ENCODE measurements at places on chromosomes 5 and 9.

- no peak for DNase-seq
Measured at GRCh38 chr5:143561219-143561618, 157.7 kb upstream of the NR3C1 start.

GRCh38 chr5:126847826-126848251, 70.9 kb downstream of the LMNB1 start:
- DNase-seq, result no peak

- no peak for DNase-seq
Measured at GRCh38 chr9:121671612-121672155, 20.2 kb downstream of the DAB2IP start.

DNA sequence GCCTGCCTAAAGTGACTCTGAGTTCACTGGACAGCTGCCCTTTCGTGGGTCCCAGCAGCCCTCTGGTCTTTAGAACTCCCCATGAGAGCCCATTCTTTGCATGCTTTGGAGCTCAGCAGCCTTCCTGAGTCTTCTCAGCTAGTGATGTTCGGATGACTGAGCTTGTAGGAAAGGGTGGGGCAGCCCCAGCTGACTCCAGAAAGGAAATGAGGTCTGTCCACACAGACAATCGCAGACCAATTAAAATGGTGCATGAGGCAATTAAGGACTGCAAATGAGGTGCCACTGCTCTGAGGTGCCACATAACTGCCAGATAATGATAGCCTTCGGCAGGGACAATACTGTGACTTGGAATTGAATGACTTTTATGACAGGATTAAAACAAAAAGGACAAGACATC, 25.4 kb upstream of the TOMM5 start:
- DNase-seq, result peak; percentile 33

DNA sequence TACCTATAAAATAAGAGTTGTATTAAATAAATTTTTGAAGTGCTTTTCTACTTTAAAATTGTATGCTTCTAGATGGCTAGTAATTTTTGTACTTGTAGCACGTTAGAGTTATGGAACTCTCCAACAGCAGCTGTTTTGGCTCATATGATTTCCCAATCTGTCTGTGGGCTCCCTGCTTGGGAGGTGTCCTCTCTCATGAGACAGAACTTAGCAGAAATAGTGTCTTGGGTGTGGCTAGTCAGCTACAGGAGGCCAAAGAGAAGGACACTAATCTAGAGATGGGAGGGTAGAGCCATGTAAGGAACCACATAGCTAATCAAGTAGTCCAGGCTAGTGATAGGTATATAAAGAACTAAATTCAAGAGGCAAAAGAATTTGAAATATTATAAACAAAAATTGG, 78.4 kb upstream of the DAB2 start:
- DNase-seq, result no peak

GRCh38 chr9:118059484-118060278, 355.5 kb downstream of the TLR4 start:
- DNase-seq, result no peak

DNA sequence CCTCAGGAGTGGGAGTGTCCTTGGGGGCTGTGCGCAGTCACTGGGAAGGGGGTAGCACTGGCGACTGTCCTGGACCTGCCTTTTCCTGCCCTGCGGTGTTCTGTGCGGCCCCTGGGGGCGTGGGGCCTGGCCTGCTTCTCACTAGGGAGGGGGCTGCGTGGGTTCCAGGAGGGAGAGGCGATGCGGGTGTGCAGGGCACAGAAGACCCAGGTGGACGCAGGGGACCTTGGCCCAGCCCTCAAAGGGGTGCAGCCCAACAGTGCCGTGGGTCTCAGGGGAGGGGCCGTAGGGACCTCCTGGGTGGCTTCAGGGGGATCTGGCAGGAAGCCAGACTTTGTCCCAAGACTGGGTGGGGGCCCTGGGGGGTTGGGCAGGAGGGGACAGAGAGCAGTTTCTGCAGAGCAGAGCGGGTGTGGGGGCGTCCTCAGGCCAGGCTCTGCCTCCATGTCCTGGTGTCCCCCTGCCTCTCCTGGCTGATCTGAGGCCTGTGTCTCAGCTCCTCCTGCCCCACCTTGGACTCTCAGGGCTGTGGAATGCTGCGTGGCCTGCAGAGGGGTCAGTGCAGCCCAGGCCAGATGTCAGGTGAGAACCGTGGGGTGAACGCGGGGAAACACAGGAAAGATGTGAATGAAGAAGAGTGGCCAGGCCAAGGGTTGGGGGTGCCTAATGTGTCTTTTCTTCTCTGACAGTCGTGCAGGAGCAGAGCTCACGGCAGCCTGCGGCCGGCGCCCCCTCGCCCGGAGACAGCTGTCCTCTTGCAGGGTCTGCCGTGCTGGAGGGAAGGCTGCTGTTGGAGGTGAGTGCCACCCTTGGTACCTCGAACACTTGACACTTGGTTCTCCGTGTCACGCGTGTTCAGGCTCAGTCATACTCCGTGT, 54.6 kb downstream of the AHRR start:
- no peak for DNase-seq

DNA sequence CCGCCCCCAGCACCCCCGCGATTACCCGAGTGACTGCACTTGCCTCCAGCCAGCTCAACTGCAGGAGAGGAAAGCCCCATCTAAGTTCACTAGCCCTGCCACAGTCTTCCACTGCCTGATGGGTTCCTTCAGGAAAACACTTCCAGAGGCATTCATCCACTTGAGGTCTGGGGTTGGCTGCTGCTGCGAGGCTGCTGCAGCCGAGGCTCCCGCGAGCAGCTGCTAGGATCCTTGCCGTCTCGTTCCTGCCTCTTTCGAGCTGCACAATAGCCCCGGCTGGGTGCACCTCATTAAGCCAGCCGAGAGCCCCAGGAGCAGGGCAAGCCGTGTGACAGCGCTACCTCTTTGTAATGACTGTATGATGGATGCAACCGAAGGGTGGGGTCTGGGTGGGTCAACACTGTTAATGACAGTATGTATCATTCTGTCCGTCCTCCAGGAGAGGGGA, 24.2 kb upstream of the ELAVL2 start:
- DNase-seq, result no peak

DNA sequence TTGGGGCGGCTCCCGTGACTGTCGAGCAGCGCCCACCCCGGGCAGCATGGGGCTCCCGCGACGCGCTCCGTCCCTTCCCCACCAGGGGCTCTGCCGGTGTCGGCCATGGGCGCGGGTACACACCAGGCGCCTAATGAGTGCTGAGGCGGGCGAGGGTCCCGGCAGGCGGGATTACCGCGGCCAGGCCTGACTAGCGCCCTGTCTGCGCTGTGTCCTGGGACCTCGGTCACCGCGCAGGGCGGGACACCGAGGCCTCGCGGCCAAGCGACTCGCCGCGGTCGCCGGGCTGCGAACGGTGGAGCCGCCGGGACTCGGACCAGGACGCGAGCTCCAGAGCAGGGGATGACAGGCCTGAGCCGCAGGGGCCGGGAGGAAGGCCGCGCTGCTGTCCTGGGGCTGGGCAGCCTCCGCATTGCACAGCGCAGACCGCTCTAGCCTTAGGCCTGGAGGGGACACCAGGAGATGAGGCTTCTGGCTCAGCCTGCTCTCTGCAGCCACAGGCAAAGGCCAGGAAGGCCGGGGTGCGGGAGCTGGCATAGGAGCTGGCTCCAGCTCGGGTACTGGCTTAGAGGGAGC, 14.1 kb downstream of the LCN10 start:
- DNase-seq, result no peak

GRCh38 chr5:1763548-1763911, 36.1 kb downstream of the MRPL36 start:
- DNase-seq, result peak; percentile 28

GRCh38 chr5:169149317-169149716, 151.6 kb downstream of the SLIT3 start:
- no peak for DNase-seq

DNA sequence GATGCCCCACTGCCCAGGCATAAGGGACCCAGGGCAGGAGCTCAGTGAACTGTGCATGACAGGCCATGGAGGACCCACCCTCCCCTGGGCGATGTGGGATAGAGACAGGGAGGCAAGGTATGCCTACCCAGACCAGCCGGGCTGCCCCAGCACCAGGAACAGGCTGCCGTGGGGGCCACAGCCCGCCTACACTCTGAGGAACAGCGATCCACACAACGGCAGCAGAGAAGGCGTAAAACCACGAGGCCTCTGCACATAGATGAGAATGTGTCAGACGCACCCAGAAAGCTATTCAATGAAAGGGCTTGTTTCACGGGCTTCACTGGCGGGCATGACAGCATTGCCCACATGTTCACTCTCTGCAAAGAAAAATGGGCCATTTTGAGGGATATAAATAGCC, 49.5 kb downstream of the SEMA4D start:
- no peak for DNase-seq

- DNase-seq, result no peak
Measured at GRCh38 chr9:129201289-129201688, 23.2 kb upstream of the IER5L start.

DNA sequence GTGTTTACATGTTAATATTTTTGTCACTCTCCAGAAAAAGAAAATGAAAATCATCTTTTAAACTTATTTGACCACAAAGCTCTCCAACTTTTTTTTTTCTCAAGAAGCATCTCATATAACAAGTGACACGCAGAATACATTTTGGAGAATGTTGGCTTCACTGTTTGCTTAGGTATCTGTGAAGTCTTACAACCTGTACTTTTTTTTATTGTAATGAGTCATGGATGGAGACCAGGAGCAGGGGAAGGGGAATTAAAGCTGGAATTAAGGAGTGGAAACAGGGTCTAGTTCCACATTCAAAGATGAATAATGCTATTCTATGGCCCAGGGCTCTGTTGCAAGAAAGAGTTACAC, 211.9 kb downstream of the MAN2A1 start:
- DNase-seq, result no peak

- DNase-seq, result no peak
Measured at GRCh38 chr5:143771189-143771588, 40.8 kb upstream of the HMHB1 start.

- DNase-seq, result no peak
Measured at GRCh38 chr5:17440766-17441165, 57.3 kb upstream of the TAF11L2 start.

DNA sequence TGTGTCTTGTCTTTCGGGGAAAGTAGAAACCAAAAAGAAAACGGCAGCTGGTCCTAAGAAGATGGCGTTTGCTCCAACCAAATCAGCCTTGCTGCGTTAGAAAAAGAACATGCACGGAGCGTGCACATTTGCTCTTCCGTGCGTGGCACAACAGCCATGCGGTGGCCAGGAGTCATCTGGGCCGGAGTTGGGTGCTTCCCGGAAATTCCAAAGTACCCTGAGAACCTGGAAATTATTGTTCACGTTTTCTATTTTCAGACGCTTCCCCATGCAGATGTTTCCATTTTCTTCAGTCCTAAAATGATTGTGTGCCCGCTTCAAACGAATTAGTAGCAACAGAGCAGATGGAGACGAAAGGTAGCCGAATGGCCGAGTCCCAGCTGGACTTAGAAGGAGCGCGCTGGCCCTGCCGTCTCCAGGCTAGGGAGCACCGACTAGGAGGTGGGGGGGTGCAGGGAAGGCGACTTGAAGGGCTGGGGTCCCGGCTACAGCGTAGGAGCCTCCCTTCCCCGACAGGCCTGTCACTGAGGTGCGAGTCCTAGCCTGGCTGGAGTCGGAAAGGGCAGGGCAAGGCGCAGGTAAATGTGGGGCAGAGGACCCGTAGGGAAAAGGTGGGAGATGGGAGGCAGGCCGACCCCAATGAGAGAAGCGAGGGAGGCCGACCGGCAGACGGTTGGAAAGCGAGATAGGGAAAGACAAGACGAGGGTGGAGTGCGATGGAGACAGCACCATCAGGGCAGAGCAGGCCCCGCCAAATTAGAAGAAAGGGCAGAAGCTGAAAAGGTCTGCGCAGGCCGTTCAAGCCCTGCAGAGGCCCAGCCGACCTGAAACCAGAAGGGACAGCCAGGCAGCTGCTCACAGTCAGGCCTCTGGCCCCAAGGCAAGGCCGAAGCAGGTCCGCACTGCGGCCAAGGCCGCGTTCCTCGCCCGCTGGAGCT, 1.4 kb downstream of the BARX1 start:
- no peak for DNase-seq

GRCh38 chr9:133853331-133853730, 115.2 kb upstream of the SARDH start:
- no peak for DNase-seq

DNA sequence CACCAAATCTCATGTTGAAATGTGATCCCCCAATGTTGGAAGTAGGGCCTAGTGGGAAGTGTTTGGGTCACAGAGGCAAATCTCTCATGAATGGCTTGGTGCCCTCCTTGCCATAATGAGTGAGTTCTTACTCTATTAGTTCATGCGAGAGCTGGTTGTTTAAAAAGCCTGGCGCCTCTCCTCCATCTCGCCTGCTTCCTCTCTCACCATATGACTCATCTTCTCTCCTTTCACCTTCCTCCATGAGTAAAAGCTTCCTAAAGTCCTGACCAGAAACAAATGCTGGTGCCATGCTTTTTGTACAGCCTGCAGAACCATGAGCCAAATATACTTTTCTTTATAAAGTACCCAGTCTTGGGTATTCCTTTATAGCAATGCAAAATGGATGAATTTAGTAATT, 20.9 kb upstream of the ARHGAP26 start:
- no peak for DNase-seq

DNA sequence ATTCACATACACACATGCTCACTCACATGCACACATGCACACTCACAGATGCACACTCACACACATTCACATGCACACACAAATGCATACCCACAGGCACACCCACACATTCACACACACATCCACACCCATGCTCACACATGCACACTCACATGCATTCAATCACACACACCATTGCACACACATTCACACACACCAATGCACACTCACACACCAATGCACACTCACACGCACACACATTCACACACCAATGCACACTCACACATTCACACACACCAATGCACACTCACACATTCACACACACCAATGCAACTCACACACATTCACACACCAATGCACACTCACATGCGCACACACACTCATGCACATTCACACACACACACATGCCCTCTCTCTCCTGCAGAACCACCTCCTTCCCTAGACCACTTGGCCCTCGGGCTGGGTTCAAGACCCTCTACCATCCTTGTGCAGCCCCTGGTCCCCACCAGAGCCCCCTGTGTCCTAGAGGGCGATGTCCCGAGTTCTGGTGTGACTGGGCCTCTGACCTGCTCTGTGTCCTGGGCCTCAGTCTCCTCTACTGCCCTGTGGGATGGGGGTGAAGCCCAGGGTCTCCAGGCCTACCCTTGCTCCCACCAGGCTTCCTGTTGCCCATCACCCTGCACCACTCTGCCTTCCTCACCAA, 139.0 kb downstream of the OLFM1 start:
- no peak for DNase-seq

GRCh38 chr9:84839541-84839940, 170.0 kb downstream of the NTRK2 start:
- DNase-seq, result peak; percentile 67

GRCh38 chr9:5586391-5586802, 42.5 kb upstream of the RIC1 start:
- peak; percentile 57 for DNase-seq

- DNase-seq, result no peak
Measured at GRCh38 chr5:135194573-135195269, 160.7 kb upstream of the PITX1 start.

- DNase-seq, result no peak
Measured at GRCh38 chr9:14273696-14274121, 40.2 kb downstream of the NFIB start.

DNA sequence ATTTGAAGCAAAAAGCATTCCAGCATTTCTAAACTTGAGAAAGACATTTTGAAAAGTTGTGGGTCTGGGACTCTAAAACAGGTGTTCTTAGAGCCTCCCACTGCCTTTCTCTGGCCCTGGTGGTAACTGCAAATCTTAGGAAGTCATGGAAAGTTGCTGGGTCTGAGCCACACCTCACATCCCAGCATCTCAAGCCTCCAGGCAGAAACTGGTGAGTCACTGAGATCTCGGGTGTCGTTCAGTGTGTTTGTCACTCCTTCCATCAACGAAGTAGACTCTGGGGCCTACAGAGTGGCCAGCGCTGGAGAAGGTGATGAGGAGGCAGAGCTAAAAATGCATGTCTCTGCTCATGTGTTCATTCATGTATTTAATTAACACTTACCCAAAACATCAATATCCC, 59.6 kb upstream of the C5orf58 start:
- no peak for DNase-seq
